Endothelial cell of coronary artery (primary cell): ENCODE measurements at places on chromosomes 6 and 20. TPM values are rescaled to one million over a fixed set of nuclear protein-coding genes. Genes with fewer than 3 reads are reported as not detected.

PDYN gene
- not detected in 2 replicates for total RNA-seq

ULBP3 gene
- 9.2 and 15.0 TPM in 2 replicates for total RNA-seq

HLA-DQA1 gene
- not detected in 2 replicates for total RNA-seq

RIPPLY2 gene
- total RNA-seq, result not detected in 2 replicates

CYB5R4 gene
- 2.7 and 3.3 TPM in 2 replicates for total RNA-seq

PNLDC1 gene
- 0.09 TPM in 1 of 2 replicates, not detected in the other for total RNA-seq

ADAM33 gene
- total RNA-seq, result 0.09 TPM in 1 of 2 replicates, not detected in the other

PI16 gene
- total RNA-seq, result under 0.01 and 3.5 TPM in 2 replicates

ASIP gene
- not detected in 2 replicates for total RNA-seq
